ENCODE measurements at places on chromosomes 12 and 14.

GRCh38 chr12:120060196-120060595 lies 56.4 kb downstream of the RAB35 start:
- no peak for DNase-seq

DNA sequence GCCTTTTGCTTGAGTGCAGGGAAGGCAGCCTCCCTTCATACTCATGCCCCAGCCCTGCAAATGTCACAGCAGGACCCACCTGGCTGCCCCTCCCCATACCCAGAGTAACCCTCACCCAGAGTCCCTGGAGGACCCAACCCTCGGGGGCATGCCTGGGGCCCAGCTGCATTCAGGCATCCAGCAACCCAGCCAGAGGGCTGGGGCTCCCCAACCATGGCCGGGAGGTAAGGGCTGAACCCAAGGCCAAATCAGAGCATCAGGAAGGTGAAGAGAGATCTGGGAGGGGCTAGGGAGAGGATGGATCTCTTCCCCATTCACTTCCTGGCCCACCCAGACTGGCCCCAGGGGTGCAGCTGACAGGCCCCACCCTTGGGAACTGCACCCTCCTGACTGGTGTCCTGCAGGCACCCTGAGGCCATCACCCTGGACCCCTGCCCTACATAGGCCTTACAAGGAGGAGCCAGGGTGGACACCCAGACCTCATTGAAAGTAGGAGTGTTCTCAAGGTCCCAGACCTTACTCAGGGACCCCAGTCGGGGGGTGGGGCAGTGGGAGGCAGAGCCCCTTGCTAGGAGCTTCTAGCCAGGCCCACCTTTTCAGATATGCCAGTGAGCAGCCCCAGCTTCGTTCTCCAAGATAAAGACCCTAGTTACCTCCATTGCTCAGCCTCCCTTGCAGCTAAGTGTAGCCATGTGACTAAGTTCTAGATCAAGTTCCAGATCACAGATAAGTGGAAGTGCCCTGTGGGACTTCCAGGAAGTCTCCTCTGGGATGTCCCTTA lies 849 bp upstream of the PLD4 start:
- DNase-seq, result no peak

DNA sequence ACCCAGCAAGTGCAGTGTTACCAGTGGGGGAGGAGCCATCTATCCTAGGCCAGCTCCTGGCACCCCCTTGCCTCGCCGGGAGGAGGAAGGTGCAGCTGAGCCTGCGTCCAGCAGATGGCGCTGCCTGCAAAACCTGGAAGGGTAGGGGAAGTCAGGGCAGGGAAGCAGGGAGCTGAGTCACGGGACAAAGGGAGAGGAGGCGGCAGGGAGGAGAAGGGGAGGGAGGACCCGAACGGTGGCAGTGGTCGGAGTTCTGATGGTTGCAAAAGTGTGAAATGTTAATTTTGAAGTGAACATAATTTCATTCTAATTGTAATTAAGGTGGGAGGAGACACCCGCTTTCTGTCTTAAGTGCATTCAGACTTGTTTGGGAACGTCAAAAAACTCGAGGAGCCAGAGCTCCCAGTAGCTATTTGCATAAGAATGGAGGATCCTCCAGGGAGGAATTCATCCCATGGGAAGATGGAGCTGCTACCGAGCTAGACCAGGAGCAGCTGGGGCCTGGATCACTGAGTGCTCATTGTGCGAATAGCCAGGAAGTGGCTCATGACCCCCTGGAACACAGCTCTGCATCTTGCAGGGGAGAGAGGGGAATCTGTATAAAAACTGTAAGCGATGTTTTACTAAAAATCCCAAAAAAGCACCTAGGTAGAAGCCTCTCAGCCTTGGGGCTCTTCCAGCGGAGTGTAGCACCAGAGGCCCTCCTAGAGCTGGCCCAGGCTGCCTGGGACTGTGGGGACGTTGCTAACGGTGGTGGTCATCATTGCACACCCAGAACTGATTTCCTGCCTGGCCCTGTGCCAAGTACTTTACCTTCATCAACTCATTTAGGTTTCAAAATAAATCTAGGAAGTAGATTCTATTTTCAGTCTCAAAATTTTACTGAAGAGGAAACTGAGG lies 59.5 kb downstream of the EMP1 start:
- peak; percentile 94 for DNase-seq

- DNase-seq, result no peak
Measured at GRCh38 chr12:56118688-56119357, 757 bp downstream of the ZC3H10 start.

- no peak for DNase-seq
Measured at GRCh38 chr14:77183896-77184295, 2.3 kb downstream of the TMEM63C start.

- no peak for DNase-seq
Measured at GRCh38 chr14:24115422-24116127, 826 bp upstream of the NRL start.

- no peak for DNase-seq
Measured at GRCh38 chr12:24042651-24043050, 93.2 kb upstream of the SOX5 start.

- no peak for DNase-seq
Measured at GRCh38 chr14:73176685-73177084, 40.4 kb downstream of the PSEN1 start.

GRCh38 chr12:58727521-58727920 lies 192.8 kb downstream of the LRIG3 start:
- DNase-seq, result no peak

DNA sequence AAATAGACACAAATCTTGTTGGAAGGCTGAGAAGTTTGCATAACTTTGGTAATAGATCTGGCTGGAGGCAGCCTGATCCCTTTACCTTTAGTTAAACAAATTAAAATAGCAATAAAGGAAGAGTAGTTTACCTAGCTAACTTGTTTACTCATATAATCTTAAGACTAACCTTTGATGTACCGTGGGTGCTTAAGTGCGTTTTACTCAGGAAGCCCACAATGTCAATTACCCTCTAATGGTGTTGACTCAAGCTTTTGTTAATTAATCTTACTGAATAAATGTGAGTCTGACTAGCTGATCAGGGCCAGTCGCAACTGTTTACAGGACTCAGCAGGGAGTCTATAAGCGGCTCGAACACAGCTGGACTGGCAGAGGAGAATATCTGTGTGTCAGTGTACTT lies 51.5 kb downstream of the FAR2 start:
- no peak for DNase-seq

GRCh38 chr12:94954029-94954685 lies 49.3 kb downstream of the NDUFA12 start:
- DNase-seq, result peak; percentile 85

Measured in RWPE1 (cell line).